ENCODE measurements at places on chromosomes 4 and X.

- DNase-seq: no peak
Observed at GRCh38 chr4:104866809-104867208, 279.9 kb upstream of the TET2 start.

DNA sequence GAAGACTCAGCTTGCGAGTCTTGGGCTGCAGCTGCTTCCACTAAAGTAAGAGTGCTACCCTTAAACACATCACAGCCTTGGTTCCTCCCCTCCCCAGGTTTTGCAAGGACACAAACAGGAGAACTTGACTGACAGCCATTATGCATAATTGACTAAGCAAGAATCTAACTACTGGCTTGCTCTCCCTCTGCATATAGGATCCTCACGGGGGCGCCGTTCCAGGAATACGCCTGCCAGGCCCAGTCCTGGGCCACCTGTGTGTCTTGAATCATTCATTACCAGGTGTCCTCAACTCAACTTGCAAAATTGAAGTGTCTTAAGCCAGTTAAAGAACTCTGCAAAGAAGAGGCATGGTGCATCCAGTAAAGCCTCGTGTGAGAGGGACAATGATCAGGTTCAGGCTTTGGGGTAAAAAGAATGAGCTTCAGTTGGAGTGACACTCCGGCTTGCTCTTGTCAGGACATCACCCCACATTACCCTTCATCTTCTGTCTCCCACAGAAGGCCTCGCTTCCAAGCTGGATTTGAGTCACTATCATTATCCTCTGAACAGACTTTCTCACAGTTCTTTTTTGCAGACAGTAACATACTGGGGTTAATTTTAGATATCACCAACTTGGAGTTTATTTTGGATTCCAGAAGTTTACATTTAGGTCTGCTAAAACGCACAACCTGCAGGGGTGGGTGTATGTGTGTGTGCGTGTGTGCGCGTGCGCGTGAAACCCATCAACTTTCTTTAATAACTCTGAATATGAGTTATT lies 273.5 kb upstream of the HS3ST1 start:
- DNase-seq: no peak

DNA sequence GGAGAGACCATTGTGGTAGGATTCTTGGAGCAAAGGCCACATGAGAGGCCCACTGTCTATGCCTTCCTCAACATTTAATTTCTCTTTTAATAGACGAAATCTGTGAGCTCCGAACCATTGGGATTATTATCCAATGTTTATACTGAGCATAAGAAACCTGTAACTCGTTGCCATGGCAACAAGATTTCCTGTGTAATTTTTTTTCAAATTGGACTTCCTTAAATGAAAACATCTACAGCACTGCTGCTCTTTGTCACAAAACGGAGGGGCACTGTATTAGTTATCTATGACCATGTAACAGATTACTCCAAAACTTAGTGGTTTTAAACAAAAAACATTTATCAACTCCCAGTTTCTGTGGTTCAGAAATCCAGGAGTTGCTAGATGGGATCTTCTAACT lies 38.7 kb downstream of the PPP1R2C start:
- no peak for DNase-seq

GRCh38 chr4:5036239-5036638 lies 15.0 kb upstream of the STK32B start:
- DNase-seq: no peak

GRCh38 chr4:46937493-46937892 lies 28.4 kb upstream of the COX7B2 start:
- no peak for DNase-seq

GRCh38 chr4:83606898-83607297 lies 71.0 kb downstream of the GPAT3 start:
- DNase-seq: no peak

- DNase-seq: no peak
Observed at GRCh38 chr4:76836860-76837562, 60.9 kb downstream of the SOWAHB start.

- no peak for DNase-seq
Observed at GRCh38 chrX:65976161-65976560, 63.7 kb downstream of the VSIG4 start.

DNA sequence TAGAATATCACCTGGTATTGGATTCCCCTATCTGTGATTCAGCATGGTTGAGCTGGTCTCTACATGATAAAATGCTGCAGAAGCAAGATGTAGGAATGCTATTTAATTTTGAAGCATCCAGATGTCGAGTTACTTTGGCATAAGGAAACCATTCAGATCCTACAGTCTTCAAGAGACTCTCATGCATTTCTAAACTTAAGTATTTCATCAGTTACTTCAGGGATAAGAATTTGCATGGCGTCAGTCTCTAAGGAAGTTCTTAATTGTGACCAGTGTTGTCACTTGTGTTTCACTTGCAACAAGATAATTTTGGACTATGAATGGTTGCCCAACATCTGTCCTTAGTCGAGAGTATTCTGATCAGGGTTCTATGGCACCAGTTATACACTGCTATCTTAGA lies 192.4 kb downstream of the CCNG2 start:
- DNase-seq: no peak

GRCh38 chr4:147975325-147975724 lies 243.4 kb downstream of the ARHGAP10 start:
- no peak for DNase-seq

DNA sequence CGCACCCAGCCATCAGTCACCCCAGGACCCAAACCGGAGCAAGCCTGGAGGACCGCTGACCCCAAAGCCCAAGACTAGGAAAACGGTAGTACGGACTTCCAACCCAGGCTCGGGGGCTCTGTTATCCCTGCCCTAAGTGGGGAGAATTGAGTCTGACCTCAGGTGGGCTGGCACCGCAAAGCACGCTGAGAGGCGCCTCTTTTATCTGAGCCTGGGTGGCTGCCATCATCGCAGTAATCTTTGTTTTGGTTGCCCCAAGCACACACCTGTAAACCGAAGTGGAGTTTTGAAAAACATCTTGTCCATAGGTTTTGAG lies 894 bp upstream of the SH3RF1 start:
- DNase-seq: no peak

DNA sequence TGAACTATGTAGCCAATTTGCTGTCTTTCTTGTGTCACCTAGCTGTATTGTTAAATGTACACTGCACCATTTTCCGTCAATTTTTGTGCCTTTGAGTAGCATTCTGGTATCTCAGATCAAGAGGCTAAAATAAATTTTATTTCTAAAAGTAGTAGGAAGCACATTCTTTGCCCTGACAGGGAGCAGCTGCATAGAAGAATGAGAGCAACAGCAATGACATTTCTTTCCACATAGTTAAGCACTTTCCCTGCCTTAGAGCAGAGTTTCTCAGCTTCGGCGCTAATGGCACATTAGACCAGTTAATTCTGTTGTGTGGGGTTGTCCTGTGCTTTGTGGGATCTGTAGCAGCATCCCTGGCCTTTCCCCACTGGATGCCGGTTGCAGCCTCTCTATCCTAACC lies 173.9 kb downstream of the CHIC2 start:
- no peak for DNase-seq

GRCh38 chr4:125826801-125827695 lies 512.3 kb downstream of the FAT4 start:
- no peak for DNase-seq

GRCh38 chr4:120071192-120071795 lies 4.6 kb upstream of the MAD2L1 start:
- no peak for DNase-seq

- DNase-seq: no peak
Observed at GRCh38 chrX:41116948-41117347, 31.7 kb downstream of the USP9X start.

GRCh38 chr4:143555676-143556075 lies 42.2 kb downstream of the SMARCA5 start:
- DNase-seq: no peak

GRCh38 chr4:19689511-19689910 lies 562.2 kb upstream of the SLIT2 start:
- no peak for DNase-seq

DNA sequence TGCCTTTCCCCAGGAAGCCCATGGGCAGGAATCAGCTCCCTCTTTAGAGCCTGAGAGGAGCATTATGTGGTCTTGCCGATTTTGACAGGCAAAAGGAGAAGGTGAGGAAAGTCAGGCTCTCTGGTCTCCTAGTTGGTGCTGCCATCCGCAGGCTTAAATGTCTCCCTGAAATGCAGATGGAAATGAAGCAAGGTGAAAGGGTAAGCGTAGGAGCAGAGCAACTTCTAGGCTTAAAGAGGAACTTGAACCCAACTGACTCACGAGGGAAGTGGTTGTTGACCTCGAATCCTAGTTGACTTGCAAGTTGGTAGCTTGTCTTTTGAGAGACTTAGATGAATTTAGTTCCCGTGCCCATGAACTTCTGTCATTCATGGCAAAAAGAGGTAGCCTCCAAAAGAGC lies 205.9 kb downstream of the PTTG2 start:
- no peak for DNase-seq

- no peak for DNase-seq
Observed at GRCh38 chr4:142840516-142841123, 5.5 kb downstream of the INPP4B start.

DNA sequence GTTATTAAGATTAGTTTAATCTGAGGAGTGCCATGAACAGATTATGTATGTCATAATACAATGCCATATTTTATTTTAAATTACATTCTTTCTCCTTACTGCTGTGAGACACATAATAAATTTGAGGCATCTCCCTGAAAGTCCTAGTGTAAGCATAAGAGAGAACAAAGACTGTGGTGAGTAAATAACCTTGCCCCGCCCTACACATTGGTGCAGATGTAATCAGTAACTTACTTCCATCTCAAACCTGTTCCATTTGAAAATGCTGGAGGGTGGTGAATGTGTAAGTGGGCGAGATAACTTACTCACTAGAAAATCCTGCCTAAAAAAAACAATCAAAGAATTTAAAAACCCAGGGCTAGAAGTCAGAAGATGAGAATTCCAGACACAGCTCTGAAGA lies 338.1 kb upstream of the SLIT2 start:
- no peak for DNase-seq

- no peak for DNase-seq
Observed at GRCh38 chr4:48815483-48815882, 15.4 kb upstream of the OCIAD1 start.

GRCh38 chrX:139804482-139804881 lies 96.5 kb upstream of the MCF2 start:
- DNase-seq: no peak

GRCh38 chr4:161314371-161314770 lies 849.4 kb downstream of the FSTL5 start:
- no peak for DNase-seq

Data from cortex of kidney (tissue), 1 donor.